Upper lobe of left lung (tissue), 6 donors: ENCODE measurements at places on chromosomes 12 and 14. TPM values are rescaled to one million over a fixed set of nuclear protein-coding genes. Genes with fewer than 3 reads are reported as not detected.

GRCh38 chr14:100950024-100950423 is 46.5 kb upstream of the RTL1 start:
- no peak for DNase-seq

DNA sequence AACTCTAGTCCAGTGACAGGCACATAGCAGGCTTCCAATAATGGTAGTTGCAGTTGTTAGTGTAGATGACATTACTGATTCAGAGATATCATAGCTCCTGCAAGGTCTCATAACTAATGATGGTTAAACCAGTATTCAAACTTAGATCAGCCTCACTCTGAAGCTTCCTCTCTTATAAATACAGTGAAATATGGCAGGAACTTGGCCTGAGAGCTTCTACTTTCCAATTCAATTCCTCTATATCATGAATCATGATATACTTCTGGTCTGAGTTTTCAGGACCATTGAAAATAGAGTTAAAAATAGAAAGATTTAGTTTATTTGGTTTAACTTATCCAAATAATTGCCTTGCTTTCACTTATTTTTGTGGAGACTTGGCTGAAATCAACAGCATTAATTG is 167.5 kb upstream of the NOVA1 start:
- no peak for DNase-seq

DNA sequence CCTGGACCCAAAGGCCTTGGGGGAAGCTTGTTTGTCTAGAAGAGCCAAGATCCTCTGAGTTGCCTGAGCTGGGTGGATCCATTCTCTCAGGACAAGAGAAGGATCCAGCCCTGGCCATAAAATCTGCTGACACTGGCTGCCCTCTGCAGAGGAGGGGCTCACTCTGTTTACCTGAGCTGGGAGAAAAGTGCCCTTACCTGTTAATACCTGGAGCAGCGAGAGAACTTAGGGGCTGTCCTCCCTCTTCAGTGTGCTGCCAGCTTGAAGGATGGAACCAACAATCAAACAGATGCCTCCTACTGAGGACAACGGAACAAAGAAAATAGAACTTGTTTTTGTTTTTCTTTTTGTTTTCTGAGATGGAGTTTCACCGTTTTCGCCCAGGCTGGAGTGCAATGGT is 7.3 kb upstream of the KRT7 start:
- no peak for DNase-seq

- no peak for DNase-seq
Measured at GRCh38 chr12:48863291-48863690, 2.4 kb downstream of the RND1 start.

The ADAMTS20 gene
- not detected for total RNA-seq
